DMS153 (cell line): ENCODE measurements at places on chromosomes 7 and 10.

GRCh38 chr7:140127360-140128127 is 49.2 kb downstream of the KDM7A start:
- no peak for DNase-seq

DNA sequence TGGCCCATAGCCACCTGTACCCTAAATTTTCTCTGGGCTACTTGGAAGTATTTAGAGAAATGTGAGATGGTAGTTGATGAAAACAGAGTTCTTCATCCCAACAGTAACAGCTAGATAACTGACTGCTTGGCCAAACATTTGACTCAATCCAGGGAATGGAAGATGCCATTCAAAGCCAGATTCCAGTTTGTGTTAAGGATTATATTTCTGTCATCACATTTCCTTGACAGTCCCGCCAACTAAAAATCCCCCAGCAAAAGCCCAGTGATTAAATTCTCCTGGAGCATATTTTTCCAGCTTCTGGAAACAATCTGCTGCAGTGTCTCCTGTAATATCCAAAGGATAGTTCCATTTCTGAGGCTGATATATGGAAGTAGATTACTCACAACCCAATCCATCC is 45.4 kb upstream of the PTN start:
- DNase-seq: no peak

GRCh38 chr10:11896549-11897200 is 73.5 kb downstream of the PROSER2 start:
- DNase-seq: no peak

- DNase-seq: no peak
Observed at GRCh38 chr7:154646126-154647013, 356.6 kb downstream of the PAXIP1 start.

DNA sequence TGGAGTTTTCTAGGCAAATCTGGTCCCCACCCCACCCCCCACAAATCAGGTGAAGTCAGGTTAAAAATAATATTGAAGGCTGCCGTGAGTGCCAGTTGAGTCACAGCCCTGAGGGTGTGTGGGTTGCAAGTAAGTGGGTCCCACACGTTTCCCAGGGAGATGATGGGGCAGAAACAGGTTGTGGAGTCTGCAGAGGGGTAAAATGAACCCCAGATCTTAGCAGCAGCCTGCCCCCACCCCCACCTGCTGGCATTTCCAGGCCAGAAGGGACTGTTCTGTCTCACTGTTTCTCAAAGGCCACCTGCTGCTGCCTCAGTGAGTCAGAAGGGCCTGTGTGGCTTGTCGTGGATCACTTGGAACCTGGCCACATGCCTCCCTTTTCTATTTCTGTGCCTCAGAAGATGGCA is 59.8 kb upstream of the SMNDC1 start:
- no peak for DNase-seq

DNA sequence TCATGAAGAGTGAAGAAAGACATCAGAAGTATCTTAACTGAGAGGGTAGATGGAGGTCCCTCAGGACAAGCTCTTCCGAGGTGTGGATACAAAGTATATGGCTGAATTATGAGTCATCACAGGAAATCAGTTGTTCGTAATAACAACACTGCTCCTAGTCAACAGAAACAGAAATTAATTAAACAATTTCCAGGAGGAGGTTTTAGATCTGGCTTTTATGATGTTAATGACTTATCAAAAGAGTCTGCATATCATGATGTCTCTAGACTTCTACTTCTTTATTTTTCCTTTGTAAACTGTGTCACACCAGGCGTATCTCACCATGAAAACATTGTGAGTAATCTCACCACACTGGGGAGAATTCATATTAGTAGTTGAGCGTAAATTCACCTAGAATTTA is 31.2 kb downstream of the OSBPL3 start:
- DNase-seq: no peak

DNA sequence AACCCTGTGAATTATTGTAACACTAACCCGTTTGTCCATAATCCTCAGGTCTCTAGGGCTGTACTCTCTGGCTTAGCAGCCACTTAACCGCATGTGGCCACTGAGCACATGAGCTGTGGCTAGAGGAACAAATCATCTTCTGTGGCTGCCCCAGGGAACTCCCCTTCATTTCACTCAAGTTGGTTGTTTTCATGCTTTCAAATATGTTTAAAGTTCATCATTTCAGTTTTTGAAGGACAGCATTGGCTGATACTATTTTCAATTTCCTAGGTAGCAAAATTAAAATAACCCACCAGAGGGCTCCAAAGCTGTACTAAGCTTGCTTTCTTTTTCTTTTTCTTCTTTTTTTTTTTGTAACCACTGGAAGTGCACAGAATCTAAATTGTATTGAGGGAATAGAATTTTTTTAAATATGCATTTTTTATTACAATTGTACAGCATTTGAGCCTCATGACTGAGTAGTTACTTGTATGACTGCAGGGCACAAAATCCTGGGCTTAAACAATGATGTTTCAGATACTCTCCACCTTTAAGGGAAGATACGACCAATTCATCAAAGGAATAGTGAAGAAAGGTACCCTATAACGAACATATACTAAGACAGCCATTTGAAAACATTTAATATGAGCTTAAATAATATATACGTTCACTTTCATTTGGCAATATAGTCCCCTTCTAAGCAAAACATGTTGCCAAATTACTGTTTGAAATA is 38.6 kb downstream of the MRC1 start:
- no peak for DNase-seq

- DNase-seq: no peak
Observed at GRCh38 chr10:106508950-106509349, 655.6 kb downstream of the SORCS1 start.

GRCh38 chr7:2019461-2019710 is 213.4 kb downstream of the MAD1L1 start:
- no peak for DNase-seq

DNA sequence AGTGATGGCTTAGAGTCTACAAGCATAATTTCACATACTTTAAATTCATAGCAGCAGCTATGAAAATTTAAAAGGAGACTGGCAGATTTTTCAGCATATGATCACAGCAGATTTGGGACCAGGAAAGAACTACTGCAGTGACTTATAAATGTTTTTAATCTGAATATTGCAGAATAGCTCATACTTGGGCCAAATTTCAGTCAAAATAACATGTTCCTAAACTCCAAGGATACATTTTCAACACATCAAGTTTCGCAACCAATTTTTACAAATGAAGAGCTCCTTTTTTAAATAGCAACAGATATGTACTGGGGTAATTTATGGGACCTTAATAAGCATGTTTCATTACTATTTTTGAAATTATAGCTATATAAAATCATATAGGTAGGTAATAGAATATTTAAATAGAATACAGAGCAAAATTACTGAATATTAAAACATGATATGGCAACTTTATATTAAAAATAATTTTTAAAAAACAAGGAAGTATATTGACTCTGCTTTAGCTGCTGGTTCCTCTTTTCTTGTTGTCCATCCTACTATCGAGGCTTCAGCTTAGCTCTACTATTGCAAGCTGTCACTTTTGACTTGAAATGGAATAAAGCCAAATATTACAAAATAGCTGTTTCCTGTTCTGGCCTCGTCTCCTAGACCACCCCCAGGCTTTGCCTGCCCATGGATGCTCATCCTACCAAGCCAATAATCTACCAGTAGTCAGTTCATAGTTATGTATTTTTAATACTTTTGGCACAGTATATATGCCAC is 123.1 kb downstream of the NRBF2 start:
- no peak for DNase-seq

GRCh38 chr7:24763303-24763901 is 6.1 kb upstream of the GSDME start:
- no peak for DNase-seq

DNA sequence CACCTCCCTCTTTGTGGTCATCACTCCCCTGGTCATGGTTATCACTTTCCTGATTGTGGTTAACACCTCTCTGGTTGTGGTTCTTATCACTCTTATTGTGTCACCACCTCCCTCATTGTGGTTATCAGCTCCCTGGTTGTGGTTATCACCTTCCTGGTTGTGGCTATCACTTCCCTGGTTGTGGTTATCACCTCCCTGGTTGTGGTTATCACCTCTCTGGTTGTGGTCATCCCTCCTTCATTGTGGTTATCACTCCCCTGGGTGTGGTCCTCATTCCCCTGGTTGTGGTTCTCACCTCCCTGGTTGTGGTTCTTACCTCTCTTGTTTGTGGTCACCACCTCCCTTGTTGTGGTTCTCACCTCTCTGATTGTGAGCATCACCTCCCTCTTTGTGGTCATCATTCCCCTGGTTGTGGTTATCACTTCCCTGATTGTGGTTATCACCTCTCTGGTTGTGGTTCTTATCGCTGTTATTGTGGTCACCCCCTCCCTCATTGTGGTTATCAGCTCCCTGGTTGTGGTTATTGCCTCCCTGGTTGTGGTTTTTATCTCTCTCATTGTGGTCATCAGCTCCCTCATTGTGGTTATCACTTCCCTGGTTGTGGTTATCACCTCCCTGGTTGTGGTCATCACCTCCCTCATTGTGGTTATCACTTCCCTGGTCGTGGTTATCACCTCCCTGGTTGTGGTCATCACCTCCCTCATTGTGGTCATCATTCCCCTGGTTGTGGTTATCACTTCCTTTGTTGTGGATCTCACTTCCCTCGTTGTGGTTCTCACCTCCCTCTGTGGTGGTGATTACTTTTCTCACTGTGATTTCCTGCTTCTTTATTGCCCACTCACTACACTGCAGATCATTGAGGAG is 106.7 kb downstream of the GPR26 start:
- DNase-seq: no peak

GRCh38 chr7:30315589-30315988 is 31.2 kb downstream of the ZNRF2 start:
- DNase-seq: no peak

DNA sequence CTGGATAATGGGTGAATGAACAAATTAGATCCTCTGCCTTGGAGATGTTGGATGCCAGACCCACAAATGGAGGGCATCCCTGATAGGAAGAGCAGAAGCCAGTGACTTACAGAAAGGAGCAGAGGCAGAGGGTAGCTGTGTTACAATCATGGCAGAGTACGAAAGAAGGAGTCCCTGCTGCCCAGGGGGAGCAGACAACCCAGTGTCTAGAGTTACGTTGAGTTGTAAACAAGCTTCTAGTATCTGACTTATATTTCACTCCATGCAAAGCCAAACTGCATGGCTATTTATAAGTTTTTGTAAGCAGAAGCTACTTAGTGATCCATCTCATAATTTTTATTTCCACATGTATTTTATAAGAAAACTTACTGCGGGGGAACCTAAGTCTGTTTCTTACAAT is 56.2 kb upstream of the A1CF start:
- no peak for DNase-seq

DNA sequence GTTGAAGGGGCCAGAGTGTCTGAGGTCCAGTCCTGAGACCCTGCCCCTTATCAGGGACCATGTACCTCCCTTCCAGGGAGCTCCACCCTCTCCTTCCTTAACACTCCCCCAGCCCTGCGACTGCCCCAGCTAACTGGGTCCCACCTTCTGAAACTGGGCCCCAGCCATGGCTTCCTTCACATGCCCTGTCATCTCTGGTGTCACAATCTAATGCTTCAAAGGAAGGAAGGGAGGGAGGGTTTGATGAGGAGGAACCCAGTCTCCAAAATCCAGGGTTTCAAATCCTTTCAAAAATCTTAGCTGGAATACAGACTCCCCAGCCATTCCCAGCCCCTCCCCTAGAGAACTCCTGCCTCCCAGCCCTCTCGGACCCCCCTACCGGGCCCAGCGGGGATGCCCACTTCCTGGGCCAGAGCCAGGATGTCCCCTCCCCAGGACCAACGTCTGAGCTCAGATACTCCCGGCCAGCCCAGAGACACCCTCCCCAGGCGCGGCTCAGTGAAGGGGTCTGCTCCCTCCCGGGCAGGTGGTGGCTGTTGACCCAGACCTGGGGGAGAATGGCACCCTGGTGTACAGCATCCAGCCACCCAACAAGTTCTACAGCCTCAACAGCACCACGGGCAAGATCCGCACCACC is 18.0 kb downstream of the C10orf105 start:
- no peak for DNase-seq

GRCh38 chr7:20085086-20085485 is 132.1 kb downstream of the MACC1 start:
- DNase-seq: no peak

DNA sequence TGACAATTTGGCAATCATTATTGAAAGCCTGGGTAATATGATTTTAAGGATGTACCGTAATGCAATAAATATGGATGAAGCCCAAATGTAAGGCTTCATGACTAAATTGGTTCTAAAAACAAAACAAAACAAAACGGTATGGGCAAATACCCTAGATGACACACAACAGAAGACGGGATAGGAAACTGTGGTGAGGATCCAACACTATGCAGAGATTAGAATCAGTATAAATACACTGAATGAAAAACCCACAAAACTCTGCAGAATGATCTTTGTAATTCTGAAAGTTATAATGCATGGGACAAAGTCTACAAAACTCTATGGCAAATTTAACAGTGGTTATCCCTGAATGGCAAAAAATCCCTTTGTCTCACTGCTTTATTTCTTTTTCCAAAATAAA is 57.6 kb downstream of the MALSU1 start:
- DNase-seq: no peak

- DNase-seq: no peak
Observed at GRCh38 chr10:948347-948746, 16.8 kb upstream of the LARP4B start.

DNA sequence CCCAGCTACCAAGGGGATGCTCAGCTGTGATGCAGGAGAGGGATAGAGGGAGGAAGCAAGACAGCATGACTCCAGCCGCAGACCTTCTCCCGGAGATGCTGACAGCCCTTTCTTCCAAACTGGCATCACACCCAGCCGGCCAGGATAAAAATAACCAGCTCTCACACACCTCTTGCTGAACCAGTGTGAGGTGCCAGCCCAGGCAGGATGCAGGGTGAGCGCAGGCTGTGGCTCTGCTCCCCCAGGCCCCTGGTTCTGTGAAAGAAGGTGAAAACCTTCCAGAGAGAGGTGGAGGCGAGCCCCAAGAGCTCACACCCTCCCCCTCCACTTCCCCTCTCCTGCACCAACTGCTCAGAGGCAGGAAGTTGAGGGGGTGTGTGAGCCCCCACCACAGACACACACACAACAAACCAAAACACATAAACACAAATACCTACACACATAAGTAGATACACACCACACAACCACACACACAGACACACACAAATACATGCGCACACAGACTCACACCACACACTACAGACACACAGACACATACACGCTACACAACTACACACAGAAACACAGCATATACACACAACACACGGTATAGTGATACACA is 4.0 kb downstream of the GPR15LG start:
- no peak for DNase-seq

- no peak for DNase-seq
Observed at GRCh38 chr10:103983367-103983911, 16.5 kb downstream of the SLK start.

DNA sequence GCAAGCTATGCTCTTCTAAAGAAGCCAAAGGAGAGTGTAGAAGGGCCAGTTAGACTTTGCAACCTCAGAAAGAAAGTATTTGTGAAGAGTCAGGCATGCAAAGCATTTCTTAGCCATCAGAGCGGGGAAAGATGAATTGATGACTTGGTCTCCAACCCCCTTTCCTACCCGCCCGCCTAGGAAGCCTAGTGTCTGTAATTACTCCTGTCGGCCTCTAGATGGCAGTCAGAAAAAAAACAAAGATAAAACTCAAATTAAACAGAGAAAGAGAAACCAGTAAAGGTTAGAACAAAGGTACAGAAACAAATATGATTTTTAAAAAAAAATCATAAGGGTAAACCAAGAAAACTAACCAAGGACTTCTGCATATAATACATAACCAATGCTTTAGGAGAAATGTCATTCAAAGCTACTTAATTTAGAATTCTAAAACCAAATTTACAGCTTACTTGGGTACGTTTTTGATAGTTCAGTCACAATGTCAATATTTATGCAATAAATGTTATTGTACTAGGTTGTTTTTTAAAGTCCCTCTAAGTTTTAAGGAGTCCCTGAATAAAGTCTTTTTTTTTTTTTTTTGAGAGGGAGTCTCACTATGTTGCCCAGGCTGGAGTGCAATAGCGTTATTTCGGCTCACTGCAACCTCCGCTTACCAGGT is 97.6 kb downstream of the LYZL1 start:
- DNase-seq: no peak
